GF-D8 (cell line): ENCODE measurements at places on chromosomes 3 and 15.

GRCh38 chr3:123329636-123330340 lies 119.1 kb downstream of the ADCY5 start:
- no peak for DNase-seq

DNA sequence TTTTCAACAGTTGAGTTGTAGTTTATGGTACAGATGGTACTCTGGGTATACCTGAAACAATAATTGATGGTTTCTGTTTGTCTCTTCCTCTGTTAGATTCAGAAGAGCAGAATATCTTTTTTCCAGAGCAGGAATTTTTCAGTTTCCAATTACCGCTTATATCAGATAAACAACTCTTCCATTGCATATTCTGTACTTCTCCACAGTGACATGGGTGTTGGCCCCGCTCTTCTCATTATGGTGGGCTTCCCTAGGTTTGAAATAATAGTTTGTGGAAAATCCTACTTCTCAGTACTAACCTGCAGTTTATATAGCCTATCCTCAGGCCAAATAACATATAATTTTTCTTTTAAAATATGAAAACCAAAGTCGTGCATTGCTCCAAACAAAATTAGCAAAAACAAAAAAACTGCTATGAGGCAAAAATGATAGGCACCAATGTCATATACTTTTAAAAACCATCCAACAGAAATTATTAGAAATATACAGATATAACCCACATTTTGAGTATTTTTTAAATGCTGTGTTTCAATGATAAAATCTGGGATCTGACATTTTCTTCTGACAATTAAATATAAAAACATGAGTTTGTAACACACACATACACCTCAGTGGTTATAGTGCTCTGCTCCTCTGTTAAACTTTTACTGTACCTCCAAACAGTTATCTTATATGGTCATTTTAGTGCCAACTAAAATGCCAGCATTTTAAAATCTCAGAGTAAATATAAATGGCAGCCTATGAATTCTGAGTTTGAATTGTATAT lies 56.8 kb downstream of the CMSS1 start:
- no peak for DNase-seq

DNA sequence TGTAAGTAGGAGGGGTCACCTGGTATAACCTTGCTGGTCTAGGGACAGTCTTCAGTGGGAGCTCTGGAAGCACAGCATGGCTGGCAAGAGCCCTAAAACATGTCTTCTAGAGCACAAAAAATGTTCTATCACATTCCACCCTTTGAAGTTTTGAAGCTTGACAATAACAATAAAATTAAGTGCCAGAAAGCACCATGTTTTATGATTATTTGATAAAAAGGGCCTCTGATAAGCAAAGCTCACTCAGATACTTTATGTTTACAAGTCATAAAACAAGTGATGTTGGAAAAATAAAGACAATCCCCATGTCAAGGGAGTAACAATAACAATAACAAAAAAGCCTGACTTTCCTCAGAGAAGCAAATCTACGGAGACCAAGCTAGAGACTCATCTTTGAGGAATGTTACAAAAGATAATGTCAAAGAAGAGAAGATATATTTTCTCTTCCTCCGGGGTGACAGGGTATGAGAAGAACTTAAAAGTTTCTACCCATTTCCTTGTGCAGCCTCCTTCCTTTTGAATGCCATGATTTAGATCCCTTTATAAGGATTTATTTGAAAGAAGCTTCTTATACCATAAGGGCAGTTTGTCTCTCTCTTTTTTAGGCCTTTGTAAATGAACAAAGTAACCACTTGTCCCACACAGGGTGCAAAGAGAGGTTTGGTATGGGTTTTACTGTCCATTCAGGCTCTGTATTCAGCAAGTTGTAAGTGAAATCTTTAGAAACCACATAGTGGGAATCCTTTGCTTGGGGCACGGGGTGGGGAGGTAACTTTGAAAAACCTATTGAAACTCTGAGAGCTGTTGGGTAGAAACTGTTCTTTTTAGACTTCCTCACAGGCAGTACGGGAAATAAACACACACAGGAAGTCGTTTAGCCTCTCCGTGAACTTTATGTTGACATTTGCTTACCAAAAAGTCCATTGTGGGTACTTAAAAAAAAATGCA lies 109.6 kb upstream of the RBMS3 start:
- no peak for DNase-seq

- DNase-seq: no peak
These were observed 288.6 kb upstream of the CBLB start for GRCh38 chr3:106157411-106157810.

- no peak for DNase-seq
These were observed 126.5 kb downstream of the ECT2 start for GRCh38 chr3:172877011-172877410.

GRCh38 chr15:74958908-74959585 lies 2.5 kb upstream of the RPP25 start:
- no peak for DNase-seq

GRCh38 chr3:179750720-179751328 lies 98.0 kb downstream of the USP13 start:
- DNase-seq: no peak

- DNase-seq: no peak
These were observed 2.2 kb upstream of the ISG20 start for GRCh38 chr15:88636654-88637053.
